ENCODE measurements at places on chromosomes 4 and X.

GRCh38 chr4:95267081-95267480, 281.7 kb downstream of the UNC5C start:
- no peak for DNase-seq

- no peak for DNase-seq
These were observed 492.1 kb downstream of the IL15 start for GRCh38 chr4:142128529-142128928.

DNA sequence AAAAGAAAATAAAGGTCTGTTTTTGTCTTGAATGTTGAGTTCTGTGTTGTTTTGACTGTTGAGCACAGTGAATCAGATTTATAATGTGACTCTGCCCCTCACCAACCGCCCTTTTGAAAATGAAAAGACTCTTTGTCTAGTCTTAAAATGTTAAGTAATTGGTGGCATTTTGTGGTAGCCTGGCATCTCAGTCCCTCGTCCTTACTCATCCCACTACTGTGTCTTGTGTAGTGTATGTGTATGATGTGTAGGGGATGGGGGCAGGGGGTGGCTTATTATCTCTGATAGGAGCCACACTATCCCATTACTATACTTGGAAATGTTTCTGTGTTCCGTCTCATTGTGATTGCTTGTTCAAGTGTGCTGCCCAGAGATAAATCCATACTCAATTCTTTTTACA, 12.2 kb downstream of the KLHL34 start:
- no peak for DNase-seq

DNA sequence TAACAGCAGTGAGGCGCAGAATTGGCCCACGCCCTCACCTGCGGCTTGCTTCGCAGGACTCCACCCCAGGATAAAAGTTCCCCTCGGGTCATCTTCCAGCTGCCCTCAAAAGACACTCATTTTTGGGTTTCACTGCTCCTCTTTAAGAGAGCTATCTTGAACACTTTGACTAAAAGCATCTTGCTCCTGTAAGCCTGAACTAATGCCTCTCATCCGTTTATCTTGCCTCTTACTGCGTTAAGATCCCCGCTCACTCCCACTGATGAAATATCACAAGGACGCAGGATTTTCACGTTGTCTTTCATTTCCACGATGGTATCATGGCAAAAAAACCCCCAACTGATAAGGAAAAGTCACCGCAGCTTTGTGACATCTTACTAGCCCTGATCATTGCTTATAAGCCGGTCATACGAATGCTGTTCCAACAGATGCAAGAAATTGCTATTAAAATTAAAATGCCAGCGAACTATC, 591 bp upstream of the ACSL4 start:
- DNase-seq, result no peak

DNA sequence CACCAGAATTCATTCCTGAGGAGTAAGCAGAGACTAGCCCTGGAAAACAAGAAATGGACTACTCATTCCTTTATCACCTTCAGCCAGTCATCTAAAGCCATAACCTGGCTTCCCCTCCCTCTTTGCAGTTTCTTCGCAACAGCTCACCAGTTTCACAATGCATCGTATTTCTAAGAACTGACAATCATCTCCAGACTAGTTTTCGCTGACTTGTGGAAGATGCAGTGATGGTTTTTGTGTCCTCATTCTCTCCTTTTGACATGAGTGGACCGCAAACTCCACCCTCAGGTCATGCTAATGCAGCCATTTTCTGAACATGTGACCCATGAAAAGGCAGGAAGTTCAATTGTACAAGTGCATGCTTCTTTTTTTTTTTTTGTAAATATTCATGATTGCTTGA, 1203.5 kb downstream of the PCDH7 start:
- DNase-seq, result no peak

DNA sequence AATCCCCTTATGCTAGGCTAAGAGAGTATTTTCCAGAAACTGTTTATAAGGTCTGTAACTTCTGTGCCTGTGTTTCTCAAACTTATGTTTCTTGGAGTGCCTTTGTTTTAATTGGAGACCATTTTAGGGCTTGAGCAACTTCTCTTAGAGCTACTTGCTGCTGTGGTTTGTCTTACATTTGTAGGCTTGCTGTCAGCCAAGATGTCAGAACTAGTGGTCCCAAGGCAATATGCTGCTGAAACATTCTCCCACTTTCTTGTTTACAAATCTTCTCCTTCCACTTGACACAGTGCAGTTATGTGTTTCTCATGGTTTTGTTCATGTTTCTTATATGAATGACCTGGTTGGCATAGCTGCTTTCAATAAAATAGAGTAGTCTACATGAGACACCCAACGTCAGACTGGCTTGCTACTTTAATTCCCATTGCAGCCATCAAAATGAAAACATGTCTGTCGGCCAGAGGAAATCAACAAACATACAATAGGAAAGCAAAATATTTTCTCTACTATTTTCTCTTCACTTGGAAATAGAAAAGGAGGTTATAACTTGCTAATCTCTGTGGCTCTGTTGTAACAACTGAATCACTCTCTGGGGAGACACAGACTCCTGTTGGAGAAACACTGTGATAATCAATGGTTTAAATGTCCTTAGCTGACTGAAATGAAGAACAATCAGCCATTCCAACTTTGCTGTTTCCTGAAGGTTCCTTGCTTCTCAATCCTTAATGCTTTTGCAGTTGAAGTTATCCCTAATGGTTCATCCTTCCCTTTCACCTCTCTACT, 426.4 kb downstream of the PDGFC start:
- DNase-seq, result no peak

GRCh38 chr4:6918338-6918737, 8.7 kb downstream of the TBC1D14 start:
- no peak for DNase-seq

GRCh38 chr4:107183155-107183774, 147.2 kb upstream of the DKK2 start:
- peak; percentile 49 for DNase-seq

DNA sequence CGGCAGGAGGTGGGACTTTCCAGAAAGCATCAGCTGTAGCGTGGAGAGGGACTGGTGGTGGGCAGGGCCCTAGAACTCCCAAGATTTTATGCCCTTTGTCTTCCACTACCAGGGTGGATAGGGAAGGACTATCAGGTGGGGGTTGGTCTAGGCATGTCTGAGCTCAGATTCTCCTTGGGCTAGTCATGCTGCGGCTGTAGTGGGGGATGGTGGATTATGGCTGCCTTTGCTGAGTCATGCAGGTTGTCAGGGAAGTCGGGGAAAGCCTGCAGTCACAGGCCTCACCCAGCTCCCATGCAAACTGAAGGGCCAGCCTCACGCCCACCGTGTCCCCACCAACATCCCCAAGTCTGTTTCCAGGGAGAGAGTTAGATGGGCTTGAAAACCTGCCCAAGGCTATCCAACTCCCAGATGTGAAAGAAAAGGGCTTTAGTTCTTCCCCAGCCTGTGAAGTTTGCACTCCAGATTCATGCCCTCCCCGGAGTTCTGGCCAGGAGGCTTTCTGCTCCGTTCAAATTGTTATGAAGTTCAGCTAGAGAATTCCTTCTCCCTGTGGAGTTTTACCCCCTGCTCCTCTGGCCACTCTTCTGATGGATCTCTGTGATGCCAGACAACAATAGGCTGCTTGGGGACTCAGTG, 13.4 kb upstream of the MEPE start:
- no peak for DNase-seq

DNA sequence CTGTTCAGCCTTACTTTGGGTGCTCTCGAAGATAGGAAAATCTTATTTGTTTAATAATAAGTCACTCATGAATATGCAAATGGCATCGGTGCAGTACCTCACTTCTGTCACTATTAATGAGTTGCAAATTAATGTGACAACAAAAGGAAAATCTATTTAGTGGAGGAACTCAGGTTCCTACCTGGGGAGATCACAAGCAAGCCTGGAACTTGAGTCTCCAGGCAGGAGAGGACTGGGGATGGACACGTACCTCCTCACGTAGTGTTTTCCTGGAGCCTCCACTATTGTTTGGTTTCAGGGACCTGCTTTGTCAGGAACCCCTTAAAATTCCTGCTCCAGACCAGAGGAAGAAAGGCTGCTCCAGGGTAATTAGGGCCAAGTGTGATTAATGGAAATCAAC, 82.1 kb downstream of the BCOR start:
- no peak for DNase-seq

- no peak for DNase-seq
These were observed 456 bp downstream of the SNX12 start for GRCh38 chrX:71067712-71068043.

DNA sequence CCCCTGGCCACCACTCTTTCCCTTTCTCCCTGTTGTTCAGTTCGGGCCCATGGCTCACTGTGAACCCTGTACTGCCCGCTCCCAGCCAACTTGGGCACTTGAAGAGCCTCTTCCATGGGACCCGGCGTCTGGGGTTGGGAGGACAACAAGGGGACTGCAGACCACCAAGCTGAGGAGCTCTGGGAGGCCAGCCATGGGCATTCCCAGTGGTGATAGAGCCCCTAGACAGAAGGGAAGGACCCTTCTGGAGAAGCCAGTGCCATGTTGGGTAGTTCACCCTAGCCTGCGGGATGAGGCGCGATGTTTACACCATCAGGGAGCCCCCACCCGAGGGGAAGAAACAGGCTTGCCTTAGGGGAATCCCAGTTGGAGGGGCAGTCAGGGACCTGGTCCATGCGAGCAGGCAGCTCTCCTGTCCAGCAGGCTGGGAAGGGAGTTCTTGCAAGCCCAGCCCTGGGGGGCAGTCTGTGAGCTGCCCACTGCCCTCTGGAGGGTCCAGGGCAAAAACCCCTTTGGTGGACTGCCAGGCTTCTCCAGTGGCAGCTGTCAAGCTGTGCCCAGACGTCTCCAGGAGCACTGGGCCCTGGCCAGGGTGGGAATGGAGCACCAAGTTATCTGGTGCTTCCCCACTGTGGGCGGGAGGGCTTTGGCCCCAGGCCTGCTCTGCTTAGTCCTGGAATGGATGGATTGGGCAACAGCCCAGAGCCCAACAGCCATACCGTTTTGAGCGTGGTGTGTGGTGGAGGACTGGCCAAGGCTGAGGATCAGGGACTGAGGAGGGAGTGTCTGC, 23.7 kb upstream of the UBA1 start:
- no peak for DNase-seq

DNA sequence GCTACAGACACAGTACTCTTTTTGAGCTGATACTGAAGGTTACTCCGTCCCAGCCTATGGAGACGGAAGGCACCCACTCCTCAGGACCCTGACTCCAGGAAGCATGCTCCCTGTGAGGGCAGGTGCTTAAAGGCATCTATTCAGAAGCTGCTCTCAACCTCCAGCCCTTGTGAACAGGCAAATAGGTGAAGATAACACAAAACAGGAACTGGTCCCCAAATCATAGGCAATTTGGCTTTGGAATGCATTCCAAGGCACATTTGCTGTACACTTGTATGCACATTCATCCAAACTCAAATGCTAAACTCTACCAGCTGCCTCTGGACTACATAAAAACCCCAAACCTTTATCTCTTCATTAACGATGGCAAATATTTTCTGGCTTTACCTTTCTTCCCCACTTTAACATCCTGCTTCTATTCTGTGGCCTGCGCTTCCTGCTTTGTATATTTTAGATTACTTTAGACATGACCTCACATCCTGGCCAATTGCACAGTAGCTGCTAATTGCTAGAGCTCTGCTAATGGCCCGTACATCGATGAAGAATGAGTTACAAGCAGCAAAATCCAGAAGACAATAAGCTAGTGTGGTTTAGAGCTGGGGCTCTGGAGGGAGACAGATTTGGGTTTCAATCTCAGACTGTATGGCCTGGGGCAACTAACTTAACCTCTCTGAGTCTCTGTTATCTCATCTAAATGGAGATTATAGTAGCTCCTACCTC, 3.2 kb downstream of the SEL1L3 start:
- no peak for DNase-seq

DNA sequence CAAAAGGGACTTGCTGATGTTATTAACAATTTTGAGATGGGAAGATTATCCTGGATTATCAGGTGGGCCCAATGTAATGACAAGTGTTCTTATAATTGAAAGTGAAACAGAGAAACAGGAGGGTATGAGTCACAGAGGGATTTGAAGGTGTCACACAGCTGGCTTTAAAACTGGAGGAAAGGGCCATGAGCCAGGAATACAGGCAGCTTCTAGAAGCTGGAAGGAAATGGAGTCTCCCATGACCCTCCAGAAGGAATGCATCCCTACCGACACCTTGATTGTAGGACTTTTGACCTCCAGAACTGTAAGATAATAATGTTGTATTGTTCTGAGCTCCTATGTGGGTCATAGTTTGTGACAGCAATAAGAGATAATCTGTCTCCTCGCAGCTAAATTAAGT, 98.0 kb upstream of the STIM2 start:
- no peak for DNase-seq
